T-cell (primary cell): ENCODE measurements at places on chromosomes 16 and 17. TPM values are rescaled to one million over a fixed set of nuclear protein-coding genes. Genes with fewer than 3 reads are reported as not detected.

Gene MYOCD
- total RNA-seq = not detected

GRCh38 chr17:72439893-72440502 lies 319.2 kb downstream of the SOX9 start:
- no peak for DNase-seq

DNA sequence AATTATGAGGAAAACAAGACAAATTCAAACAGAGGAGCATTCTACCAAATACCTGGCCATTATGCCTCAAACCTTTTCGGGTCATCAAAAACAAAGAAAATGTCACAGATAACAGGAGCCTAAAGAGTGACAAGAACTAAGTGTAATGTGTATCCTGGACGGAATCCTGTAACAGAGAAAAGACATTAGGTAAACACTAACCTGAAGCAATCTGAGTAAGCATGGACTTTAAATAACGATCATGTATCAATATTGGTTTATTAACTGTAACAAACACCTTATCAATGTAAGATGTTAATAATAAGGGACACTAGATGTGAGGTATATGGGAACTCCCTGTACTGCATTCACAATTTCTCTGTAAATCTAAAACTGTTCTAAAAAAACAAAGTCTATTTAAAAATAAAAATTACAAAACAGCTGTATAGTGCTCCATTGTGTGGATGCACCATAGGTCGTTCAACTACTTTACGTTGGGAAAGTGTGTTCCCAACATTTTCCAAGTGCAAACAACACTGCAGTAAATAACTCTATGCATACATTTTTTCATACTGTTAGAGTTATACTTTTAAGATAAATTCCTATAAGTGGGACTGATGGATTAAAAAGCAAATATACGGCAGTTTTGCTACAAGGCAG lies 14.8 kb downstream of the CMC2 start:
- no peak for DNase-seq

GRCh38 chr17:27609611-27610303 lies 21.2 kb upstream of the LGALS9 start:
- DNase-seq = no peak

GRCh38 chr16:50964491-50964890 lies 186.6 kb downstream of the SALL1 start:
- no peak for DNase-seq

Gene SPN
- 160 TPM for total RNA-seq

GRCh38 chr17:68693466-68693865 lies 92.3 kb upstream of the FAM20A start:
- DNase-seq = no peak

- no peak for DNase-seq
Measured at GRCh38 chr16:81688182-81688581, 90.9 kb upstream of the PLCG2 start.

DNA sequence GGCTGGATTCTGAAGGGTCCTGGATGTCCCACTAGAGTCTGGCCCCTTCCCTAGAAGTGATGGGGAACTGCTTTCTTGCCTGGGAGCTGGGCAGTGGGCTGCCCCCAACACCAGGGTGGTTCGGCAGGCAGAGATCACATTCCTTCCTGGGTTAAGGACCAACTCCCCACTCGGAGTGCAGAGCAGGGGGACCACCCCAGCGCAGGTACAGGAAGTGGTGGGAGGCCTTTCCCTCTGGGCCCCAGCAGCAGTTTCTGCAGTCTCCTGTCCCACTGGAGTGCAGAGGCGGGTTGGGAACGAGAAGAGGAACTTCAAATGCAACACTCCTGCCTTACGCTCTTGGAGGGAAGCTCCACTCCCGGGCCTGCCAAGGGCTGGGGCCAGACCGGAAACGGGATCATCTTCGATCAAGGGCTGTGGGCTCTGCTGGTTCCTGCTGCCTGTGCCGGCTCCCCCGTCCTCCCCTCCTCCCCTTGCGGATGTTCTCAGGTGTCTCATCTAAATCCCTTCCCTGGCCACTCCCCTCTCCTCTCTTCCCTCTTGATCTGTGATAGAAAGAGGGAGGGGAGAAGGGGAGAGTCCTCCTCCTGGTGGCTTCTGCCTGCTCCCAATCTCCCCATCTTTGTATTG lies 9.0 kb upstream of the NGFR start:
- DNase-seq = no peak

- no peak for DNase-seq
Measured at GRCh38 chr16:25177831-25178688, 38.7 kb upstream of the AQP8 start.

- no peak for DNase-seq
Measured at GRCh38 chr17:82270651-82271050, 2.8 kb downstream of the CSNK1D start.

Gene ZP2
- not detected for total RNA-seq

Gene ZNF18
- 12.8 TPM for total RNA-seq

DNA sequence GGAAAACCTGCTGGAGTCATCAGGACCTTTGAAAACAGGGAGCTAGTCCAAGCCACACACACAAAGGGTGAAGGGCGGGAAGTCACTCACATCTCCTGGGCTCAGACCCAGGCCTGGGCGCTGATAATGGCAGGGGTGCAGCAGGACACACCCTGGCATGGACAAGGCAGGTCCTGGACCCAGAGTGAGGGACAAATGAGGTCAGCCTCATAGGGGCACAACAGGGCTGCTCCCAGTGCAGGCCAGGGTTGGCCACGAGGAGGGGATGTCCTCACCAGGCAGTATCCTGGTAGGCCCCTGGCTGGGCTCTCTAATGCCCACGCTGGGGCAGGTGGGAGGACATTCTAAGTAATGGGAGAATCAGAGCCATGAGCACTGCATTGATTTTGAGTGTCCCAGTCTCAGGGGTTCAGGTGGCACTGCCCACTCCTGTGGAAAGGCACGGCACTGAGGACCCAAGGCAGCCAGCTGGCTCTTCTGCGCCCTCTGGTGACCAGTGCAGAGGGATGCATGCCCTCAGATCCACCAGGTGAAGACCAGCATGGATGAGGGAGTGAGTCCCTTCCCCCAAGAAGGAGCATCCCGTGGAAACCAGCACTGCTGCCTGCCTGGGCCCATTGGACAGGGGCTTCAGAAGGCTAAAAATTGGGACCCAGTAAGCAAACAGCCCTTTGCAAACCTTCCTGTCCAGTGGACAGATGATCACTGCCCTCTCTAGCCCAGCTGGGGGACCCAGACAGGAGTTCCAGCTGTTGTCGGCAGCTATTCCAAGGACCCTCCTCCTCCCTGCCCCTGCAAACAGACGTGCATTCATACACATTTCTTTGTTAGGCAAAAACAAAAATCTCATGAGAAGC lies 23.4 kb upstream of the SREBF1 start:
- peak; percentile 65 for DNase-seq

- DNase-seq = no peak
Measured at GRCh38 chr17:66185862-66186261, 6.1 kb downstream of the CEP112 start.

GRCh38 chr17:76385892-76386786 lies 1.7 kb downstream of the SPHK1 start:
- DNase-seq = peak; percentile 75

Gene CIITA
- 12.5 TPM for total RNA-seq

Gene EVI2B
- 111 TPM for total RNA-seq

- no peak for DNase-seq
Measured at GRCh38 chr17:53527473-53527872, 295.3 kb upstream of the KIF2B start.

- DNase-seq = no peak
Measured at GRCh38 chr16:6493555-6493954, 839.1 kb upstream of the RBFOX1 start.

Gene CCL13
- not detected for total RNA-seq

- DNase-seq = no peak
Measured at GRCh38 chr17:33164169-33164881, 128.8 kb downstream of the ASIC2 start.

Gene KIF18B
- 0.76 TPM for total RNA-seq

Gene DNAI2
- total RNA-seq = 5.3 TPM

GRCh38 chr16:4389051-4389955 lies 17.7 kb downstream of the VASN start:
- DNase-seq = no peak
